LHCN-M2 (cell line): ENCODE measurements at places on chromosomes 11 and 22. TPM values are rescaled to one million over a fixed set of nuclear protein-coding genes. Genes with fewer than 3 reads are reported as not detected.

DNA sequence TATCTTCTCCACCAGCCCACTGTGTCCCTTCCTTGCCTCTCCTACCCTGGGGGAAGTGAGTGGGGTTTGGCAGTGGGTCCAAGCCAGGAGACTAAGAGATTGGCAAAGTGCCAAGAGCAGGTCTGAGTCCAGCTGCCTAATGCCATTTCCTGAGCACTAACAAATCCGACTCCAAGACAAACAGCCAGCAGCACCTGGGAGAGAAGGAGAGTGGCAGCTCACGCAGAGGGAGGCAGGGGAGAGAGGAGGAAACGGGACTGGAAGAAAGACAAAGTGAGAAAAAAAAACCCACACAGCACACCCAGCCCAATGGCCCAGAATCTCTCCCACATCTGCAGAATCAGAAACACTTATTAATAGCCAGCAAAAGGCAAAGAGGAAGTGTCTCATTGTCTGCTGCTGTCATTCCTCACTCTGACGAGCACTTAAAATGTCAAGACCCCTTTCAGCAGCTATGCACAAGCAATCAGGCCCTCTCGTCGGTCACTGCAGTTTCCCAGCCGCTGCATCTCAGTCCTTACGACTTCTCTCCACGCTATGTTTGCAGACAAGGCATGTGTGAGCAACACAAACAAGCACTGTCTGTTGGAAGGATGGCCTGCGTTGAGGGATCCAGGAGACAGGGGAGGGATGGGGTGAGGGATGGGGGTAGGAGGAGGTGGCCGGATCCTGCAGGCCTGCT, 558.4 kb upstream of the CADM1 start:
- no peak for DNase-seq

DNA sequence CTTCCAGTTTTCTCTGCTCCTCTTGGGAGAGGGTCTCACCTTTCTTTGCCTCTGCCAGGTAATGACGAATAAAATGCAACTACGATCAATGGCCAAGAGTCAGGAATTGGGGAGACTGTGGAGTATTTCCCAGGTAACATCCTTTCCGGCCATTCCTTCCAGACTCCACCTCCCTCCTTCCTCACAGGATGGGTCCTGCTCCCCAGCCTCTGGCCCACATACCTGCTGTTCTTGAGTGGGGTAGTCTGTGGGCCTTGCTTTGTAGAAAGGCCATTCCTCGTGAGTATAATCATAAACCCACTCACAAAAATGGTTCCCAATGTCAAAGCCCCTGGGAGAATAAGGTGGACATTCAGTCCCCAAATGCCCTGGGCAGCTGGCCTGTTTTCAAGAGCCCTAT, 1.5 kb upstream of the CPT1B start:
- DNase-seq: no peak

DNA sequence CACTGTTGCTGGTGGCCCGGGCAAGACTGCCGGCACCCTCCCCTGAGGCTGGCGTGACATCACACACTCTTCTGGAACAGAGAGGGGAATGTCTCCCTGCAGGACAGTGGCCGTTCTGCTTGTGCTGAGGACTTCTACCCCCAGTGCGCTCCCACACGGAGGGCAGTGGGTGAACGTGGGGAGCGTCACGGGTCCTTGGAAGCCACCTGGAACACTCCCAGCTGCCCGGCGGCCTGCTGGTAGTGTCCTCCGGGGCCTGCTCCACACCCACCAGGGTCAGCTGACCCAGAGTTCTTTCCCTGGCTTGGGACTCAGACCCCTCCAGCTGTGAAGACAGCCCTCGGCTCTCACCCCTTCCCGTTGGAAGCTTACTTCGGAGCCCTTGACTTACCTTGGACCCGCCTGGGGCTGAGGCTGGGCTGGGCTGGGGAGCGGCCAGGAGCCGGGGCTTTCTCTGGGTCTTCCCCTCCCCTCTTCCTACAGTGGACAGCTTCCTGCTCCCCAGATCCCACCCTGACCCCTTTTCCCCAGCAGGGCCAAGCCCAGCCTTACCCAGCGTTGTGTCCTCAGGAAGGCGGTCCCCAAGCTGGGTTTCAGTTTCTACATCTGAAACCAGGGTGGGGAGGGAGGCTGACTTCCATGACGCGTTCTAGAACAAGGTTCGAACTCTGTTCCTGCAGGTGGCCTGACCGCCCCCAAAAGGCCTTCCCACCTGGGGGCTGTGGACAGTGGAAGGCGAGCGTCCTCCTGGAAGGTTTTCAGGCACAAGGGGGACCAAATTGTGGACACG, 14.8 kb upstream of the GAL start:
- DNase-seq: no peak

The SAC3D1 gene
- 21.7 and 23.5 TPM in 2 replicates for total RNA-seq

The RIMBP3B gene
- 0.64 and 0.98 TPM in 2 replicates for total RNA-seq

The ZNF215 gene
- 1.4 and 1.5 TPM in 2 replicates for total RNA-seq

- no peak for DNase-seq
Observed at GRCh38 chr11:1333860-1334259, 24.4 kb upstream of the TOLLIP start.

- DNase-seq: no peak
Observed at GRCh38 chr22:46974077-46974476, 211.6 kb downstream of the TBC1D22A start.

DNA sequence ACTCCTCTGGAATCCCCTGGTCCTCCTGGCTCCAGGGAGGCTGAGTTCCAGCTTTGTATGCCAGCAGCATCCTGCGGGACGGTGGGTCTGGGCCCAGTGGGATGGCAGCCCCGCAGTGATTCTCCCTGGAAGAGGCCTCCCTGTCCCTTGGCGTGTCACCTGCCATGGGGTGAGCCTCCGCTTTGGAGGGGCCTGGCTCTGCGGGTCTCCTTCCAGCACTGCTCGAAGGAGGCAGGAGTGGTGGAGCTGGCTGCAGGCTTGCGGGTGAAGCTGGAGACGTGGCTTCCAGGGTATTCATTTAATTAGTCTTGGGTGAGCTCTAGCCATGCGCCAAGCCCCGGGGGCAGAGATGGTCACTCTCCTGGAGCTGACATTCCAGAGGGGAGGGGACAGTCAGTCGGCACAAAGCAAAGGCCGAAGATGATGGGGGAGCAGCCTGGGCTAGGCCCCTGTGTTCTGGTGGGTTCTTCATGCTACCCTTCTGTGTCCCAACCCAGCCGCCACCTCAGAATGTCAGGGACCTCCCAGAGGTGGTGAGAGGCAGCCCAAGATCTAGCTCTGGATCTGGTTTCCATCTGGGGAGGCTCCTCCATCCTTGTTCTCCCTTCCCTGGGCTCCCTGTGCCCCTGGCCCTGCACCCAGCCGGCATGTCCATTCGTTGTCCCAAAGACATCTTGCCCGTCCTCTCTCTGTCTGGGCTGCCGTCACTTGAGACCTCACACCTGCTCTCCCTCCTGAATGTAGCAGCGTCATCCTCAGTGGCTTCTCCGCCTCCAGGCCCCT, 1332.5 kb downstream of the BRD1 start:
- no peak for DNase-seq

The MFNG gene
- 0.17 and 1.3 TPM in 2 replicates for total RNA-seq

DNA sequence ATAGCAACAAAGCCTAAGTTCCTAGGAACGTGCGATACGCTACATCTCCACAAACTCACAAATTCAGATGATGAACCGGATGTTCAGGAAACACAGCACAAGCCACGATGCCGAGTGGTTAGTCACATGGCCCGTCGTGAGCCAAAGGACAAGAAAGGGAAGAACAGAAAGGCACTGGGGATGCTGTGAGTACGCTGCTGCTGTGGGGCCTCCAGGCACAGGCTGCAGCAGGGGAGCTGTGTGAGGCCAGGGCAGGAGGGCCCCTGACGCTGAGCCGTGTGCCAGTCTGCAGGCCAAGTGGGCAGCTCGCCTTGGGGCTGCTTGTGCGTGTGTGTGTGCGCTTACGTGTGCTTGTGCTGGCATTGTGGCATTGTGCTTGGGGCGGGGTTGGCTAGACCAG, 89.4 kb downstream of the CTTN start:
- no peak for DNase-seq

DNA sequence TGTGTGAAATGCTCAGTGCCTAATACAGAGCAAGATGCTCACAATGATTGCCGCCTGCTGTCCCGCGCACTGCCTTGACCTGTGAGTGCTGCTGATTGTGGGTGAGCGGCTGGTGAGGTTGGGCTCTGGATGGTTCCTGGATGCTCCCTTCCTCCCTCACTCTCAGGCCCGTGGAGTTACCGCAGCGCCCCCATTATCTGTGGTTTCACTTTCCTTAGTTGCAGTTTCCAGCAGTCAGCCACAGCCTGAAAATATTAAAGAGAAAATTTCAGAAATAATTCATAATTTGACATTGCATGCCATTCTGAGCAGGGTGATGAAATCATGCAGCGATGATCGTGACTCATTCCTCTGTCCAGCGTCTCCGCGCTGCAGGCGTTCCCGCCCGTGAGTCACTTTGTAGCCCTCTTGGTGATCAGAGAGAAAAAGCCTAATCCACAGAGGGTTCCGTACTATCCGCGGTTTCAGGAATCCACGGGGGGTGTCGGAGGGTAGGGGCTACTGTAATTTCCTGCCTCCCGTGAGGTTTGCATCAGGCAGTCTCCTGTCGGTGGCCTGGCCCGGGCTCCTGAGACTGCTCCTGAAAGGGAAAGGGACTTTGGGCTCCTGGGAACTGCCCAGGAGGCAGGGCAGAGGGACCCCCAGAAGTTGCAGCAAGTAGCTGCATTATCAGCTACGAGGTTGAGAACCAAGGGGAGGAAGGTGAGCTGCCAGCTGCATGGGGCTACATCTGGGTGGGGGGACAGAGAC, 10.6 kb downstream of the RPL3 start:
- peak; percentile 95 for DNase-seq

The PNPLA5 gene
- 0.23 and 0.45 TPM in 2 replicates for total RNA-seq

The TMPRSS13 gene
- not detected in 2 replicates for total RNA-seq

GRCh38 chr22:32737811-32738497, 63.6 kb upstream of the TIMP3 start:
- no peak for DNase-seq

- DNase-seq: no peak
Observed at GRCh38 chr11:70354629-70355028, 43.7 kb upstream of the CTTN start.

GRCh38 chr22:17369439-17370025, at the start of gene CECR2:
Gene CECR2 (plus strand): TSS chr22:17369460. CDS start chr22:17369784, 324 bp downstream.
- DNase-seq: no peak

The RAG2 gene
- not detected in 2 replicates for total RNA-seq

GRCh38 chr22:35539910-35540594, 579 bp upstream of the RASD2 start:
- no peak for DNase-seq

GRCh38 chr11:99069856-99070444, 49.2 kb downstream of the CNTN5 start:
- peak; percentile 43 for DNase-seq

The C11orf97 gene
- not detected in 2 replicates for total RNA-seq

DNA sequence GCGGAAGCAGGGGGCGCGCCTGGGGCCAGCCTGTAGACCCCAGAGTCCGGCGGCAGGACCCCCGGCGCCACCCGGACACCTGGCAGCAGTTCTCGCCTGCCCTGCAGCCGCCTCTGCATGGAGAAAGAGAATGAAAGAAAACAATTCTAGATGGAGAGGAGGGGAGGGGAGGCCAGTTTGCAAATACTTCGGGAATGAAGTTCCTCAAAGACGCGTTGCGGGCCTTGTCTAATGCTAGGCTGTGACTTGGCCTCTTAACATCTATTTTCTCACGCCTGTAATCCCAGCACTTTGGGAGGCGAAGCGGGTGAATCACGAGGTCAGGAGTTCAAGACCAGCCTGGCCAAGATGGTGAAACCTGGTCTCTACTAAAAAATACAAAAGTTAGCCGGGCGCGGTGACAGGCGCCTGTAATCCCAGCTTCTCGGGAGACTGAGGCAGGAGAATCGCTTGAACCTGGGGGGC, 2.1 kb upstream of the BARX2 start:
- peak; percentile 2 for DNase-seq

- DNase-seq: no peak
Observed at GRCh38 chr11:324156-324555, 3.5 kb upstream of the IFITM3 start.
